Hepatic stellate cell (primary cell): ENCODE measurements at places on chromosomes 16 and 17.

DNA sequence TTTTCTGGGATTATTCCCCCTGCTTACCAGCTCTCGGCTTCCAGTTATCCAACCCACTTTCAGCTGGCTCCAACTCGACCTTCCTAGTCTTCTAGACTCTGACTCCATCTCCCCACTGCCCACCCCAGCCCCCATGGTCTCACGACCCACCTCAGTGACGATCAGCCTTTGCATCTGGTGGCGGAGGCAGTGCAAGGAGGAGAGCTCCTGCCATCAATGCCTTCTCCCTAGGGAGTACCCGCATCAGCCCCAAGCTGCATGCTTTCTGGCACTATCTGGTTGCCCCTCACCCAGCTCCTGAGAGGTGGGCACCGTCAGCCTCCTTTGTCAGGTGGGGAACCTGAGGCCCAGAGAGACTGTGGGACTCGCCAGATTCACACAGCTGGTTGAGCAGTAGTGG lies 72.6 kb upstream of the RPL38 start:
- no peak for DNase-seq

- no peak for DNase-seq
Observed at GRCh38 chr16:12160249-12160648, 183.7 kb downstream of the SNX29 start.

- no peak for DNase-seq
Observed at GRCh38 chr17:64323774-64324173, 60.7 kb upstream of the TEX2 start.

DNA sequence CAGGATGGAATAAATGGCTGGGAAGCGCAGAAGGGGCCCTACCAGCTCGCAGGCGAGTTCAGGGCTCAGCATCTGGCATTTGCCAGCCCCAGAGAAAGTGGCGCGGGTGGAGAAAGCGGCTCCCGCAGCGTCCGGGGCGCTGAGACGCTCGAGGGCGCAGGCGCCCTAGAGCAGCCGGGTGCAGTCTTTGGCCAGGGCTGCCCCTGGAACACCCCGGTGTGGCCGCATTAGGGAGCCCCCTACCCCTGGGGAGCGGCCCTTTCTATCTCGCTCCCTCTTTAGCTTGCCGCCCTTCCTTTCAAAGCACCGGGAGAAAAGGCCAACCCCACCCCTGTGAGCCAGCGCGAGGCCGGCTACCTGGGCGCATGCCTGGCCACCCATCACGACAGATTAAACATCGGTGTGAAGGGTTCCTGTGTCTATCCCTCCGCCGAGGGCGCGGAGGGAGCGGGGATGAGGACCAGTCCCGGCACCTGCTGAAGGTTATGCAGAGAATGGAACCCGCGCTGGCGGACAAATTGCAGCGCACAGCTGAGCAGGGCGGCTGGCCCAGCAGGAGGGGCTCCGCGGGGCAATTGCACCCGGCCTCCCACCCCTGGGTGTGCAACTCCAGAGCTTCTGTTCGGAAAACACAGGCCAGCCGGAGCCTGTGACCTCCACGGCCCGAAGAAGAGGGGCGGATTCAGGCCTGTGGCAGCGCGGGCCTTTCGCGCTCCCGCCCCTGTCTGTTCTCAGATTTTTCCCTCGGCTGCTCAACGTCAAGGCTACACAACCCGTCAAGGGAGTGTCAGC lies 15.6 kb upstream of the FOXF1 start:
- no peak for DNase-seq

- no peak for DNase-seq
Observed at GRCh38 chr16:46900455-46901235, 16.5 kb downstream of the GPT2 start.

DNA sequence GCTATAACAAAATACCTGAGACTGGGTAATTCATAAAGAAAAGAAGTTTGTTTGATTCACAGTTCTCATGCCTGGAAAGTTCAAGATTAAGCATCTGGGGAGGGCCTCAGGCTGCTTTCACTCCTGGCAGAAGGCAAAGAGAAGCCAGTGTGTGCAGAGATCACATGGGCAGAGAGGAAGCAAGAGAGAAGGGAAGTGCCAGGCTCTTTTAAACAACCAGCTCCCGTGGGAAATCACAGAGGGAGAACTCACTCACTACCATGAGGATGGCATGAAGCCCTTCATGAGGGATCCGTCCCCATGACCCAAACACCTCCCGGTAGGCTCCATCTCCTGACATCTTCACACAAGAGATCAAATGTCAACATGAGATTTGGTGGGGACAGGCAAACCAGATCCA lies 501.6 kb downstream of the MAF start:
- no peak for DNase-seq

DNA sequence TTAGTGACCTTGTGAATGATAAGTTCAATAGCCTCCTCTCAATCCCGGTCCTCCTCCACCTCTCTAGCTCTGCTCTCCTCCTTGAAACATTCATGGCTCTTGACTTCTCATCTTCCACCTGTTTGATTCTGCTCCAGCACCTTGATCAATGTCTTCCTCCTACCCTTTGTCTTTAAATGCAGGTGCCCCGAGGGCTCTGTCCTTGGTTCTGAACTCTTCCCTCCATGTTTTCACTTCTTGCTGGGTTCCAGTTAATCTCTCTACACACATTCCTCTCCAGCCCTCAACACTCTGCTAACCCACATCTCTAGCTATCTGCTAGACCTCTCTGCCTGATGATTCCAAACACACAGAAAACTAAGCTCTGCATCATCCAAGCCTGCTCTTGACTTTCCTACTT lies 13.4 kb downstream of the CD300E start:
- DNase-seq, result no peak

- no peak for DNase-seq
Observed at GRCh38 chr17:28615260-28615940, 1.4 kb upstream of the RSKR start.

GRCh38 chr17:38562903-38563302 lies 42.8 kb downstream of the SRCIN1 start:
- DNase-seq, result no peak

DNA sequence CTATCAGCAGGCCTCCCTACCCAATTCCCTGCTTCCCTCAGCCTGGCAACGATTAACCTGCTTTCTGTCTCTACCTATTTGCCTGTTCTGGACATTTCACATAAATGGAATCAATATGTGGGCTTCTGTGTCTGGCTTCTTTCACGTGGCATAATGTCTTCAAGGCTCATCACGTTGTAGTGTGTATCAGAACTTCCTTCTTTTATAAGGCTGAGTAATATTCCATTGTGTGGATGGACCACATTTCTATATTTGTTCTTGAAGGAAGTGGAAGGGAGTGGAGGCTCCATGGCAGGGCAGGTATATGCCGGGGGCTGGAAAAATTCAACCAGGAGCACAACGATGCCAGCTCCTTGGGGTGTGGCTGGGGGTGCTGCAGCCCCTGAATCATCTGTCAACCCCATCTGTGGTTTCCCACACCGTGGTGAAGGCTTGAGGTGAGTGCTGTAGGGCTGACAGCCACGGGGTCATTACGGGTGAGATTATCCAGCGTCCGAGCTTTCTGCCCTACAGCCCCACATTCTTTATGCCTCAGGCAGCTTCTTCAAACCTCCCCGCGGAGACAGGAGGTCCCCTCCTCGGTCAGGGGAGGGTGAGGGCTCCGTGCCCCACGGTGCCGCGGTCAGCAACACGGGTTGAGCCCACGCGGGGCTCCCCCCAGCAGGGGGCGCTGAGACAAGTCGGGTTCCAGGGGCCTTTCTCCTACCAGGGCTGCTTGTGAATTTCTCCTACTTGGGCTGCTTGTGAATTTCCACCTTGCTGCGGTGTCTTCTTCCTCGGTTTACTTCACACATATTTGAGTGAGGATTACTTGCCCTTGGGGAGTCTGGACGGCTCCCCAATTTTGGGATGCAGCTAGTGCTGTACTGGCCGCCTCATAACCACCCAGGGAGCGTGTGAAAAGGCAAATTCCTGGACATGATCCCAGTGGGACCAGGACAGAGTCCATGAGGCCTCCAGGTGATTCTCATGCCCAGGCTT lies 18.3 kb upstream of the WFIKKN2 start:
- DNase-seq, result peak; percentile 44

DNA sequence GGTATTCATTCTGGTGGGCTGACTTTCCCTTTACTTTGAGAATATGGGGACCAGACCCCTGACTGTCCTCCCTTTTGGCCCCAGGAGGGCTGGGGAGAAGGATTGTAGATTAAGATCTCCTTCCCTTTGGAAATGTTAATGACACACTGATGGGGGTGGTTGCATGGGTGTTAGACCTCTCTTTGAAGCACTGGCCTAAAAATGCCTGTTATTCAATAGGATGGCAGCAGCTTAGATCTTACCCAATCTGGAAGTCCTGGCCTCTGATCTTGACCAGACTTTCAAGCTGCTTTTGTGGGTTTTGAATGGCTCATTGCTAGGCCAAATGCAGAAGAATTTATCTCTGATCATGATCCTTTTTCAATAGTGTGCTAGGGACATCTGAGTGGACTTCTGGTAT lies 25.7 kb downstream of the MAP3K3 start:
- DNase-seq, result no peak

GRCh38 chr17:69870751-69871199 lies 204.2 kb upstream of the KCNJ16 start:
- DNase-seq, result no peak

DNA sequence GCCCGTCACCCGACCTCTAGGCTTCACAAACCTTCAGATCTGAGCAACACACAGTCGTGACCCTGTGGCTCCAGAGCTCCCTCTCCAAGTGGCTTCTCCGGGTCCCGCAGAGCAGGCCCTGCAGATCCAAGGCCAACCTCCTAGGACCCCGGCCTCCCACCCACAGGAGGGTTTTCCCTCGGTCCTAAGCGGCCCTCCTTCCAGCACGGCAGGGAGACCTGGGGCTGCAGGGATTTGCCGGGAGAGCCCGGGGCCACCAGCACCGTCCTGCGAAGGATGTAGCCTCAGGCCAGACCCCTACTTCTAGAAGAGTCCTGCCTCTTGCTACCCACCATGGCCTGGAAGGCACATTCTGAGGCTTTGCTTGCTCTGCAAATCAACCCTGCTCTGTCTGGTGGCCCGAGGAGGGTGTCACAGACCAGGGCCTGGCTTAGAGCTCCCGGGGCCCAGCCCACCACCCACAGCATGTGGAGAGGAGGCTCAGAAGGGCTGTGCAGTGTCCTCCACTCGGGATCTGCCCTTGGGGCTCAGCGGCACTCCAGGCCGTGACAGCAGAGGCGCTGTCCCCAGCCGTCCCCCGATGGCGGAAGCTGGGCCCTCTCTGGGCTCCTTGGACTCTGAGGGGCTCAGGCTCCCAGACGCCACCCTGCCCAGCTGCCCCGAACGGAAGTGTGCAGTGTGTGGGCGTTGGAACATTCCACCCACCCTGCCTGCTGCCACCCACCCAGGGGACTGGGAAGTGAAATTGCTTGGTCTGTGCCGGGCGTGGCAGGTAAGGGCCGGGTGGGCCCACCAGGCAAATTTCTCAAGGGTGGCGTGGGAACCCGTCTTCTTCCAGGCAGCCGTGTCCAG lies 28.8 kb upstream of the ACSF3 start:
- no peak for DNase-seq

DNA sequence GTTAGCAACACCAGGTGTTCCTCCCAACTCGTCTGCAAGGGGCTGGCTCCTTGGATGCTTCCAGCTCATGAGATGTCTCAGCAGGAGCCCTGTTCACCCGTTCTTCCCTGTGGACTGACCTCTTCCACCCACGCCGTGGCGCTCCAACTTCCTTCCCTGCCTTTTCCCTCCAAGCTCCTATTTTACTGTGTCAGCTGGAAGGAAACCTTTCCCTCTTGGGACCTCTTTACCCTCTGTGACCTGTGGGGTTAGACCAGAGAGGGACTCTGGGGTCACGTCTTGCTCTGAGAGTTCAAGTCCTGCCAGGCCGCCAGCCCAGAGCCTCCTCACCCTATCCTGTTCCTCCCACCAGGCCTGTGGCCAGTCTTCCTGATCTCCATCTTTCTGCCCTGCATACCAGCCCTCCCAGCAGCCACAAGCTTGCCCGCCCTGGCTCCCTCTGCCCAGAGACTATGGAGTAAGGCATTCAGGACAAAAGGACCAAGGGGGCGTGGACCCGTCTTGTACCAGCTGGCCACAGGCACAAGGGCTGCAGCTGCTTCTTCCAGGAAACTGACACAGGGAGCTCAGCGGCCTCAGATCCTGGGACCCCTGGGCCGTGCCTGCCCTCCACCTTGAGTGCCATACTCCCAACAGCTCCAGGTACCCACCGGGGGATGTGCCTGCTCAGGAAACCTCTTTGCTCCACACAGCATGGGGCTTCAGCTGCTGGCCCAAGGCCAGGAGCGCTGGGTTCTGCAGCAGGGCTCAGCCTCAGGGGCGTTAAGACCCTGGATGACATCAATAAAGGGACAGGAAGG lies 3.0 kb downstream of the PAQR4 start:
- DNase-seq, result no peak

DNA sequence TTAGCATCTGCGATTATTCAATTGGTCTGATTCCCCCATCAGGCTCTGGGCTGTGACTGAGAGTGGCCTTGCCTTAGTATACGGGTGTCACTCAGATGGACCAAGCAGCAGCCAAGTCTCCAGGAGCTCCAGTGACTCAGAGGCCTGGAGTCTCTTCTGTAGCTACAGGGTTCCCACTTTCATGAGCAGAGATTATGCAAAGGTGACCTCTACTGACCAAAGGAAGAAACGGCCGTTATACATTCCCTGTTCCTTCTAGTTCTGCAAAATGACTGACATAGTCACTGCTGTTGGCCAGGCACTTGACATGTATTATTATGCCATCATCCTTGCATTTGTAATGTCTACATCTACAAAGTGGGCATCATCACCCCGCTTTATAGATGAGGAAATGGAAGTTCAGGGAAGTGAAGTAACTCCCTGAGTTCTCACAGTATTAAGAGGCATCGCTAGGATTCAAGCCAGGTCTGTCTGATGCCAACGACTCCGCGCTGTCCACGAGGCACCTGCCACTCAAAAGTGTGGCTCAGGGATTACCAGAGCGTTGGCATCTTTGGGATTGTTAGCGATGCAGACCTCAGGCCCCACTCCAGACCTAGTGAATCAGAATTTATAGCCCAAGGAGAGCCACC lies 23.3 kb downstream of the SLC38A7 start:
- peak; percentile 94 for DNase-seq

- DNase-seq, result no peak
Observed at GRCh38 chr16:86814256-86814655, 235.9 kb downstream of the FOXL1 start.

DNA sequence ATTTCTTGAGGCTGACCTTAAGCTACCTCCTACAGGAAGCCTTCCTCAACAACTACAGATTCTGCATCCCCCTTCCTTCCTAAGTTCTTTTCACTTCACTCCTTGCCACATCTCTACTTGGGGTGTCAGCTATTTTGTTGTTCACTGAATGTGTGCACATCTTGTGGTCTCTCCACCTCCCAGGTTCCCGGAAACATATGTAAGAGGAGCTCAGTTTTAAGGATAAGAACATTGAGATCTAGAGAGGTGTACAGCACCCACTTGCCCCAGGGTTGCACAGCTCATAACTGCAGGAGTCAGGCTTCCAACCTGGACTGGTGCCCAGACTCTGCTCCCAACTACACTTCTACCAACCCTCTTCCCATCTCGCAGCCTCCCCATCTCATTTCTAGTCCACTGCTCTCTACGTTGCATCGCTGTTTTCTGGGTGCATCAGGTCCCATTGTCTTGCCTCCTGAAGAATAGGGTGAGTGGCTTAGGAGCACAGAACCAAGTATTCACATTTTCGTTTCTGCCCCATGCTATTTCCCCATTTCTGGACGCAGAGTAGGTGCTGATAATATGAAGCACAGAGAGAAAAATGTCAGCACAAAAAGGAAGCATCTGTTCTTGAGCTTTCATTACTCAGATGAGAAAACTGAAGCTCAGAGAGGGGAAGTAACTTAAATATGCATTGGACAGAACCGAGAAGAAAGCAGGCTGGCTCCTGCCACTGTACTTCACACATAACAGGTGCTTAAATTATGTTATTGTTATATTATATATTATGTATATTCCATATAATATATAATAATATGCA lies 292.0 kb upstream of the CCL2 start:
- DNase-seq, result no peak

GRCh38 chr17:40340880-40341807 lies 23.4 kb downstream of the GJD3 start:
- peak; percentile 88 for DNase-seq
